Effector memory CD4-positive, alpha-beta T cell (primary cell): ENCODE measurements at places on chromosomes 6 and 20.

- DNase-seq: no peak
These were observed 111.1 kb upstream of the DTNBP1 start for GRCh38 chr6:15773806-15774410.

DNA sequence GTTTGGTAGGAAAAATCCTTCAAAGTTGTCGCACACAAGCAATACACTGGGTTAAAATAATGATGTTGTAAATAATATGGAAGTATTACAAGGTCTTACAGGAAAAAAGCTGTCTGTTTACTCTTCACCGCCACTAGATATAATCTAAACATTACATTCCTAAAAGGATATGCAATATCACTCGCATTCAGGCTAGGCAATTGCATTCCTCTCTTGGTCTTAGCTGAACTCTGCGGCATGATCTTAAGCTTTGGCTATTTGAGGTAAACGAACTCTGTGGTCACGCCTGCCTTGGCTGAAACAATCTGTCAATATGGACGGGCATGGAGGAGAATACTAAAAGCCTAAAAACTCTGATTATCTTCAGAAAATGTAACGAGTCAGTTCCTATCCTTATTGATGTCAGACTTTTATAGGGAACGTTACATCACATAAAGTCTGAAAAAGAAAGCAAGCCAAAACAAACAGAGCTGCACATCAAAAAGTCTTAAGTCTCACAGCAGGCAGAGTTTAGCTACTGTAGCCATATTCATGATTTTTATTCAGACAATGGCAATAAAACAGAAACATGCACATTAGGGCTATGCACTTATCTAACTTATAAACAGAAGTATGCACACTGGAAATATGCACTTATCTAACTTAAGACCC, 30.8 kb upstream of the FILIP1 start:
- DNase-seq: no peak

- no peak for DNase-seq
These were observed 181.3 kb upstream of the GMDS start for GRCh38 chr6:2426561-2427340.

DNA sequence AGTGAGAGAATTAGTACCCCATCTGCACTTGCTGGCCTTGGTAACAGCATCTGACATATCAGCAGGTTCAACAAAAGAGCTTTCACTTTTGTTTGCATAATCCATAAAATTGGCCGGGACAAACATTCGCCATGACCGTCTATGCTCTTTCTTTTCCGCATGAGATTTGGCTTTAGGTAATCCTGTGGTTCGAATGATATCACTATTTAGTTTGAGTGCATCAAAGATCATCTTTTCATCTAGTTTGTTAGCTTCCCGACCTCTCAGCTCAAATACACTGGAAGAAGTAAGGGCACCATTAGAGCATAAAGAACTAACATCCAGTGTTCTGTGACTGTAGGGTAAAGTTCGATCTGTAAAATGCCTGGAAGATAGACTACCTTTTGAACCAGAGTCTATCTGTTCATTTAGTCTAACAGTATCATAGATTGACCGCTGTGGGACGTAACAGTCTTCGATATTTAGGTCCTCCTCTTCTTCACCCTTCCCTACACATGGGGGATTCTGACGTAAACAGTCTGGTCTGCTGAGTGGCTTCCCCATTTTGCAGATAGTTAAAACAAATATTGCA, 101.6 kb downstream of the DST start:
- DNase-seq: no peak

DNA sequence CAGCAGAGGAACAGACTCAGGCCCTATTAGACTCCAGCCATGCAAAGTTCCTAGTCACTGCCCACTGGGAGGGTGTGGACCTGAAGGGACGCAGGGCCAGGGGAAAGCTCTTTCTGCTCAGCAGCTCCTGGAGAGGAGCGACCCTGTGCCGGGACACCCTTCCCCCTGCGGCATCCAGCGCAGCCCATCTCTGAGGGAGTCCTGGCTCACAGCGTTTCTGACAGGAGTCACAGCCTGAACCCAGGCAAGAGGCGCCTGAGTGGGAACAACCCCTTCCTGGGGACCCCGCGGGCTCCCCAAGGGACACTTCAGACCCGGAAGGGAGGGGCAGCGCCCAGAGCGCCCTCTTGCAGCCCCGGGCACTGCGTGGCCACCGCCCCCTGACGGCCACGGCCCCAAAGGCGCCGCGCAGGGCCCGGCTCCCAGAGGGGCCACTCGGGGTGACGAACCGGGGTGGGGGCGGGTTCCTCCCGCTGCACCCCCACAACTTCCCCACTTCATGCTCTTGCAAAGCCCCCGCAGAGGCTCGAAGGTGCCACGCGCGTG, 862 bp downstream of the UCKL1 start:
- peak; percentile 29 for DNase-seq

GRCh38 chr20:1664911-1665310, 7.3 kb upstream of the SIRPG start:
- peak; percentile 20 for DNase-seq

GRCh38 chr6:143165315-143165855, 104.7 kb downstream of the AIG1 start:
- no peak for DNase-seq

DNA sequence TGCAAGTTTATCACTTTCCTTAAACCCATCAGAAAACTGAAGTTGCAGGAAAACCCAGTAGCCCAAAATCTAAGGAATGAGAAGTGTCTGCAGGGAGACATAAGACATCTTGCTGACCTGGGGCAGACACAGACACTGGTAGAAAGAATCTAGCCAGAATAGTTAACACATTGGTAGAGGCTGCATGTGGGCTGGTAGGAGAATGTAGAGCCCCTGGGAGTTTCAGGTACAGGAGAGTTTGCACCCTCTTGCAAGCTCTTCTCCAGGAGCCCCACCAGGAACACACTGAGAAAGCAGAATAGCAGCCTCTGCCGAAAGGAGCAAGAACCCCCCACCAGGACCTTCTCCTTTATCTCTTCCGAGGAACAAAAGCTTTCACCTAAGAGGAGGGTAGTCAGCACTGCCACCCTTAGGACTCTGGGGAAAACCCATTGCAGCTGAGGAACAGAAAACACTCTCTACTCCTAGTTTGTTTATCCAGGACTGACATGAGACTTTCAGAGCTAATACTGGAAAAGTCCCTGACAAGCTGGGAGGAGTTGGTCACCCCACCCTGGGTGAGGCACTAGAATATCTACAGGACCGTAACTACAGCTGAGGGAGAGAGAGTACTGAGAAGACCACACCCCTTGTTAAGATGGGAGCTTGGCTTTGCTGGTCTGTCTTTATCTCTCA, 10.5 kb upstream of the OGFRL1 start:
- DNase-seq: no peak

DNA sequence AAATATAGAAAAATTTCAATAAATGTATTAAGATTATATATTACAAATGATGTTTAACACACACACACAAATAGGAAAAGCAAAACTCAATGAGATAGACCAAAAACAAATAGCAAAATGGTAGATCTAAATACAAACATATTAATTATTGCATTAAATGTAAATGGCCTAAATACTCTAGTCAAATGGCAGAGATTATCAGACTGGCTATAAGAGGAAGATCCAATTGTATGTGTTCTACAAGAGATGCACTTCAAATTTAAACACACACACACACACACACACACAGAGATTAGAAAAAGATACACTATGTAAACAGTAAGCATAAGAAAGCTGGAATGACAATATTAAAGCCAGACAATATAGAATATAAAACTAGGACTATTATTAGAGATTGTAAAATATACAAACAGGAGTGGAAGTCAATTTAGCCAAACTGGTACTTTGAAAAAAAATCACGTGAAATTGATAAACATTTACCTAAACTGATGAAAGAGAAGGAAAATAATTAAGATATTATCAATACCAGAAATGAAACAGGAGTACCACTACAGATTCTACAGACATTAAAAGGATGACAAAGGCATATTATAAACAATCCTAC, 150.5 kb downstream of the TBXT start:
- DNase-seq: no peak

- DNase-seq: no peak
These were observed 27.9 kb upstream of the ID1 start for GRCh38 chr20:31577194-31577593.

GRCh38 chr6:112501705-112502104, 154.6 kb downstream of the RFPL4B start:
- DNase-seq: no peak

- peak; percentile 23 for DNase-seq
These were observed 11.5 kb upstream of the ZNF133 start for GRCh38 chr20:18276821-18277220.
